T-helper 2 cell treated with Interferon-gamma antibody and Interleukin-4, amounts not matched to agents 100 ng/mL and 5 ng/mL, for 36 hours (primary cell): ENCODE measurements at places on chromosomes 3 and 15. TPM values are rescaled to one million over a fixed set of nuclear protein-coding genes. Genes with fewer than 3 reads are reported as not detected.

The SLC12A6 gene
- total RNA-seq = 39.6 and 43.4 TPM in 2 replicates

The CP gene
- not detected in 2 replicates for total RNA-seq

The CFAP44 gene
- 4.4 and 4.8 TPM in 2 replicates for total RNA-seq

The PLA2G4D gene
- total RNA-seq = not detected in 2 replicates

The LRRC31 gene
- not detected in 2 replicates for total RNA-seq

The GOLGA8G gene
- total RNA-seq = 0.05 TPM in 1 of 2 replicates, not detected in the other

The SOX14 gene
- not detected in 2 replicates for total RNA-seq

The KIF23 gene
- total RNA-seq = 55.3 and 59.9 TPM in 2 replicates

The STAC gene
- not detected in 2 replicates for total RNA-seq

The ZIC1 gene
- total RNA-seq = not detected in 2 replicates

The LAMB2 gene
- not detected in 2 replicates for total RNA-seq

The IL17RB gene
- 58.0 and 63.5 TPM in 2 replicates for total RNA-seq

The SCN11A gene
- 0.09 TPM in 1 of 2 replicates, not detected in the other for total RNA-seq

The TMEM212 gene
- total RNA-seq = not detected in 2 replicates

The GADL1 gene
- not detected in 2 replicates for total RNA-seq

The SLC22A13 gene
- 0.59 and 0.93 TPM in 2 replicates for total RNA-seq

The RHOV gene
- 0.09 and 0.11 TPM in 2 replicates for total RNA-seq

The EXD1 gene
- total RNA-seq = not detected in 2 replicates

The SPG21 gene
- total RNA-seq = 58.5 and 58.7 TPM in 2 replicates

The SCG5 gene
- 2.9 and 4.1 TPM in 2 replicates for total RNA-seq

The DIPK2A gene
- total RNA-seq = 19.9 and 21.9 TPM in 2 replicates

The NANOGP8 gene
- not detected in 2 replicates for total RNA-seq

The CTXND1 gene
- total RNA-seq = not detected in 2 replicates

The FANCD2 gene
- total RNA-seq = 56.6 and 61.9 TPM in 2 replicates

The CSNK1G1 gene
- 29.6 and 30.0 TPM in 2 replicates for total RNA-seq

The FETUB gene
- total RNA-seq = not detected in 2 replicates

The SLC51A gene
- not detected in 2 replicates for total RNA-seq

The ADAMTS9 gene
- not detected in 2 replicates for total RNA-seq

The BLM gene
- 55.0 and 57.8 TPM in 2 replicates for total RNA-seq

The SATB1 gene
- 258 and 270 TPM in 2 replicates for total RNA-seq

The LRRC2 gene
- total RNA-seq = 0.09 TPM in 1 of 2 replicates, not detected in the other

The CHRNA5 gene
- 3.8 and 5.0 TPM in 2 replicates for total RNA-seq

The FBXW12 gene
- total RNA-seq = not detected in 2 replicates

The TMC3 gene
- not detected in 2 replicates for total RNA-seq

The AP4E1 gene
- 13.5 and 13.6 TPM in 2 replicates for total RNA-seq

The TLR9 gene
- total RNA-seq = 0.25 TPM in 1 of 2 replicates, not detected in the other

The KCTD6 gene
- 8.7 and 10.7 TPM in 2 replicates for total RNA-seq

The TMEM158 gene
- 1.0 and 1.1 TPM in 2 replicates for total RNA-seq

The ZKSCAN7 gene
- total RNA-seq = 0.61 and 0.64 TPM in 2 replicates

The ANP32A gene
- 234 and 236 TPM in 2 replicates for total RNA-seq

The LDHAL6B gene
- total RNA-seq = not detected in 2 replicates

The DLL4 gene
- not detected in 2 replicates for total RNA-seq

The MYZAP gene
- total RNA-seq = 0.14 and 0.27 TPM in 2 replicates

The MELTF gene
- total RNA-seq = 6.9 and 9.0 TPM in 2 replicates

The CYP11A1 gene
- total RNA-seq = not detected in 2 replicates

The CDHR4 gene
- not detected in 2 replicates for total RNA-seq
